ENCODE measurements at places on chromosomes 12 and 14. TPM values are rescaled to one million over a fixed set of nuclear protein-coding genes. Genes with fewer than 3 reads are reported as not detected.

The CRACR2A gene
- 9.4 TPM for total RNA-seq

DNA sequence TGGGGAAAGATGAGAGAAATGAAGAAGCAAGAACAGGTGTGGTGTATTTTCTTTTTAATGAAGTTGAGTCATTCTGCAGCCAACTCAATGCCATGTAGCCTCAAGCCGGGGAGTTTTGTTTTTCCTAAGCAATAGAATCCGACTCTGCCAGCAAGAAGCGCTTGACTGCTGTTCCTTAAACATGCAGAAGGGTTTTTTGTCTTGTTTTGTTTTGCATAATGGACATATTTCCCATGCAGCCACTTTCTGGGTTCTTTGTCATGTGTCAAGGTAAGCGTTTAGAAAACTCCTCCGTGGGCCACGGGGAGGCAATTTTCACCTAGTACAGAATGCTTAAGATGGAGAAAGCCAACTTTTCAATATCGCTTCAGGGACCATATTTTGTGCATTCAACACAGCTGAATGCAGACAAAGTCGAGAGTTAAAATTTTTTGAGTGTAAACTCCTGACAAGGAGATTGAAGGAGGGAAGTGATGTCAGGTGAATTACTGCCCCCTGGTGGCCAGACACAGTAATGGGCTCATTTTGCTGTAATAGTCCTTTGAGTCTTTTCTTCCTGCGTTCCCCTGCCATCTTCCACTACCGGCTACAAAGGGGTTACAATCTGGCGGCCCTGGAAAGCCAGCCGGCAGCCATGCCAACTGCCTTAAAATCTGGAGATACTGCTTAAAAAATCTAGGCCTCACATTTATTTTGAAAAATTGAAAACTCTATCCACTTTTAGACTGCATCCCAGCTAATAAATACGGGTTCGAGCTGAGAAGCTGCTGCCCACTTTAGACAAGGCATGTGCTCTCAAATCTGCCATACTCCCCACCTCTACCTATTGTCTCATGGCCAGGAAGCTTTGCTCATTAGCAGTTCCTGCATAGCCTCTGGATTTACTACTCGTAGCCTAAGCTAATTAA, 3.2 kb upstream of the FICD start:
- no peak overlapping the region for H3K4me3 ChIP-seq
- H3K36me3 ChIP-seq, result no peaks in the 10 kb centered on the region
- DNase-seq, result peak; percentile 62
- H3K27ac ChIP-seq, result no peak overlapping the region
- no peaks in the 10 kb centered on the region for H3K27me3 ChIP-seq

GRCh38 chr14:22432348-22432976, 156.6 kb downstream of the DAD1 start:
- no peak overlapping the region for H3K4me3 ChIP-seq
- H3K27me3 ChIP-seq, result no peaks in the 10 kb centered on the region
- peak overlapping the region; percentile 32 for H3K27ac ChIP-seq
- H3K36me3 ChIP-seq, result no peaks in the 10 kb centered on the region
- no peaks in the 10 kb centered on the region for H3K4me1 ChIP-seq

The SPRYD4 gene
- 1.2 TPM for total RNA-seq

GRCh38 chr12:80807640-80808288, 91.1 kb downstream of the MYF5 start:
- no peak for DNase-seq
- H3K27me3 ChIP-seq, result no peaks in the 10 kb centered on the region
- H3K4me1 ChIP-seq, result no peaks in the 10 kb centered on the region
- H3K4me3 ChIP-seq, result no peak overlapping the region
- H3K36me3 ChIP-seq, result no peaks in the 10 kb centered on the region

DNA sequence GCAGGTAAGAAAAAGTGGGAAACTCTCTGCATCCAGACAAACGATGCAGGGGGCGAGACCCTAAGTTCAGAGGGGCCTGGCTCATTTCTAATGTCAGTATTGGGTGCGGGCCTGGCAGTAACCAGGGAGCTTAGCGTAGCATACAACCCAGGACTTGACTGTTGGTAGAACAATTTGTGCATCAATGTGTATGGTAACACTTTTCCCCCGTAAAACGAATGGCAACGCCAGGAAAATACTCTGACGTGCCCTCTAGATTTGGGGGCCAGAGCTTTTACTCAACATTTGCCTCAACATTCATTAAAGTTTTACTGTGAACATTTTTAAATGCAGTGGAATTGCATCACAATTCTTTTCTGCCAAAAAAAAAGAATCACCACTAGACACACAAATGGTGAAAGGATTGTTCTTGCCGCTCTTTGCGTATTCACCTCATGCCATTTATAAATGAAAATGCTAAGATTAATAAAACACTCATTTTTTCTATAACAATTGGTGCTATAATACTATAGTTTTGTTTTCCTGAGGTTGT, 867 bp downstream of the RHOJ start:
- H3K36me3 ChIP-seq, result no peaks in the 10 kb centered on the region
- no peaks in the 10 kb centered on the region for H3K27me3 ChIP-seq
- peak overlapping the region; percentile 2 for H3K4me3 ChIP-seq

The KRT78 gene
- 0.42 TPM for total RNA-seq

DNA sequence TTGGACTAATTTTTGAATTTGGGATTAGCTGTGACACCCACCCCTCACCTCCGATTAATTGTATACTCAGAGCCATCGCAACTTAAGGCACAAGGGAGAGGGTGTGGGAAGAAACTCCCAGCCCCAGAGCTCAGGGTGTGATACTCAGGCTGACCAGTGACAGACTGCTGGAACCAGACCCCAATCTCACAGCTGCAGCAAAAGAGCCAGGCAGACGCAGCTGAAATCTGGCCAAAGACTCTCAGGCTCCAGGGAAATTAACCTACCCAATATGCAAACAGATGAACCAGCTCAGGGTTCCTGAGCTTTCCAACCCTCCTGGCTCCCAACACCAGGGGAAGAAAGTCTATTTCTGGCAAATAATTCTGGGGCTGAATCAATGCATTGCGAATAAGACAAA, 30.5 kb downstream of the ANAPC7 start:
- DNase-seq, result no peak
- peaks cover 2% of the 10 kb centered on the region for H3K4me1 ChIP-seq
- no peaks in the 10 kb centered on the region for H3K27me3 ChIP-seq
- H3K36me3 ChIP-seq, result peaks cover 76% of the 10 kb centered on the region
- H3K27ac ChIP-seq, result peak overlapping the region; percentile 15

DNA sequence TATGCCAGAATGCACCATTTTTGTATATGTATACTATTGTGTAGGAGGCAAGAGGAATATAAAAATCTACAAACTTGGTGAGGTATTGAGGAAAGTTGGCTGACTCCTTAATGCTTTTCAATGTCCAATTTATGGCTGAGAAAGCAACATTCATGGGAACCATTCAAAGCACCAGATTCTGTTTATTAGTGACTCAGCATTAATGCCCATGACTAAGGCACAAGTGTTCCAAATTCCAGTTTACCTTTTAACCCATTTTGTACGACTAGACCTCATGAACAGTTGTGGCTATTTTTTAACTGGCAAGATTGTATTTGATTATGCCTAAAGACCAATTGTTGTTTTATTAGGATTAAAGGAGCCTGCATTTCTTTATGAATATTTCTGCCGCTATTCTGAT, 375.4 kb upstream of the ATP2B1 start:
- no peaks in the 10 kb centered on the region for H3K27me3 ChIP-seq
- H3K4me1 ChIP-seq, result no peaks in the 10 kb centered on the region
- no peak overlapping the region for H3K4me3 ChIP-seq
- H3K27ac ChIP-seq, result no peak overlapping the region

DNA sequence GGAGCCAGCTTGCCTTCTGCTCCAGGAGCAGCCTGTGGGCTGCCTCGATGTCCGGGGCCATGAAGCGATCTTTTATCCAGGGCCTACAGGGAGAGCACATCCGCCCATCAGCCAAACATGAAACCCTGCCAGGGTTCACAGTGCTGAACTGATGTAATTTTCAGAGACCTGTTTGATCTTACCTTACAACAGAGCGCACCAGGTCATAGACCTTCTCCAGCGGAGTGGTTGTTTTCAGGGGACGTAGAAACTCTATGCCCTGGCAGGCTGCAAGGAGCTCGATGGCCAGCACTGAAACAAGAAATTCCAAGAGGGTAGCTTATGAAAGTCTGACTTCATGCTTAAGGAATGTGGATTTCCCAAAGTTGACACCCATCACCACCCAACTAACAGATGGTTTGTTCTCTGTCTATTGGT, 19.7 kb downstream of the HAL start:
- no peaks in the 10 kb centered on the region for H3K4me1 ChIP-seq
- no peak for DNase-seq

The TAC3 gene
- total RNA-seq, result 0.76 TPM

DNA sequence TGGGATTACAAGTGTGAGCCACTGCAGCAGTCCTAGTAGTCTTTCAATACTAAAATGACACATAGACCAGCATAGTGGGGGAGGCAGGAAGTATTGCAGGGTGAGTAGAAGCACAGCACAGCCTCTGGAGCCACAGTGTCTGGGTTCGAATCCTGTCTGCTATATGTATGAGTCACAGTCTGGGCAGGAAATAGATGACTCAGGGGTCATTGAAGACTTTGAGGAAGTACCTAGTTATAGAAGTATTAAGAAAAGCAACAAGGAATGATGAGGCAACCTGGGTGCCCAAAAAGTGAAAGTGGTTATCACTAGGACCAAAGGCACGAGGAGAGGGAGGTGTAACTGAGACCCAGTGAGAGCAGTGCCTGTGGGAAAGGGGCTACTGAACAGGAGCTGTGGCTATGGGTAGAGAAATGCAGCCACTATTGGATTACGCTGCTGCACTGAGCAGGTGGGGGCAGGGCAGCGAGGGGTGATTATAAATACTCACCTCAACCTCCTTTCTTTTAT, 124.0 kb downstream of the PDE3A start:
- no peaks in the 10 kb centered on the region for H3K36me3 ChIP-seq
- H3K27ac ChIP-seq, result no peak overlapping the region

DNA sequence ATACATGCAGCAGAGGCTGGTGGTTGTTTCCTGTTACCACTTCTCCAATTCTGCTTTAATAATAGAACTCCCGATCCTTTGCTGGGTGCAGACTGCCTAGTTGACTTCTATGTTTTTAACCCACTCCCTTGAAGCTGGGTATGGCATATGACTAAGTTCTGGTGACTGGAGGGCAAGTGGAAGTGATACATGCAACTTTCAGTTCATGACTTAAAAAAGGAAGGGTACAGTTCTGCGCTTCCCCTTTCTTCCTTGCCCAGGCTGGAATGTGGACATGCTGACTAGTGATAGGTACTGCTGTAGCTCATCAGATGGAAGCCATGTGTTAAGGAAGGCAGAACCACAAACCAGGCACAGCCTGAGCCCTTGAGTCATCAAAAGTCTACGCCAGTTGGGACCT, 2.4 kb upstream of the A2M start:
- no peaks in the 10 kb centered on the region for H3K36me3 ChIP-seq
- no peak overlapping the region for H3K4me3 ChIP-seq
- H3K27ac ChIP-seq, result no peak overlapping the region
- DNase-seq, result peak; percentile 14
- H3K4me1 ChIP-seq, result no peaks in the 10 kb centered on the region
- H3K27me3 ChIP-seq, result no peaks in the 10 kb centered on the region

The LRTM2 gene
- 0.05 TPM for total RNA-seq

The KRT85 gene
- 0.24 TPM for total RNA-seq

DNA sequence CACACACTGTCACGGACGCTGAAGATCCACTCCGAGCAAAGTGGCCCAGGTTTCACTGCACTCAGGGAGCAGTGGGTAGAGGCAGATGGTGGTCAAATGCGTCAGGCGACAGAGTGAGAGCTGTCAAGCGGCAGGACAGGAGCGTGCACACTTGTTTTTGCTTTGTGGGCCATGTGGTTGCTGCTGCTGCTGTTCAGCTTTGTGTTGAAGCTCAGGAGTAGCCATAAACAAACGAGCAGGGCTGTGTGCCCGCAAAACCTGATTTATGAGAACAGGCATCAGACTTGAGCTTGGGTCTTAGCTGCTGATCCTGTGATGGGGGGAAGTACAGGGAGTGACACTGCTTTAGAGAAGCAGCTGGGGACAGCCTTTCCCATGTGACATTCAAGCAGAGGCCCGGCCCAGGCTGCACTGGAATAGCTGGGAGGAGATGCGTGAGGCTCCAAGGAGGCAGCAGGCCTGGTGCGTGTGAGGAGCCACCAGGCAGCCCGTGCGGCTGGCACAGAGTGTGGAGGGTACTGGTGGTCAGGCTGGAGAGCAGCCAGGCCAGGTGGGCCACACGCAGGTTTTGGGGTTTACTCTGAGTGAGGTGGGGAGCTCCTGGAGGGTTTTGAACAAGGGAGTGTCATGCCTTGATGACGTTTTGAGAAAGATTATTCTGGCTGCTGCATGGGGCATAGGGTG, 31.1 kb upstream of the ASPG start:
- no peak for DNase-seq
- no peaks in the 10 kb centered on the region for H3K4me1 ChIP-seq
- no peaks in the 10 kb centered on the region for H3K27me3 ChIP-seq
- no peaks in the 10 kb centered on the region for H3K36me3 ChIP-seq
- no peak overlapping the region for H3K27ac ChIP-seq

All from thymus (tissue), 14 donors.